ENCODE measurements at places on chromosomes 16 and 17.

GRCh38 chr17:77361986-77362620 is 221.3 kb downstream of the SEC14L1 start:
- no peak for DNase-seq

GRCh38 chr16:46713634-46714033 is 24.2 kb downstream of the ORC6 start:
- DNase-seq: no peak

DNA sequence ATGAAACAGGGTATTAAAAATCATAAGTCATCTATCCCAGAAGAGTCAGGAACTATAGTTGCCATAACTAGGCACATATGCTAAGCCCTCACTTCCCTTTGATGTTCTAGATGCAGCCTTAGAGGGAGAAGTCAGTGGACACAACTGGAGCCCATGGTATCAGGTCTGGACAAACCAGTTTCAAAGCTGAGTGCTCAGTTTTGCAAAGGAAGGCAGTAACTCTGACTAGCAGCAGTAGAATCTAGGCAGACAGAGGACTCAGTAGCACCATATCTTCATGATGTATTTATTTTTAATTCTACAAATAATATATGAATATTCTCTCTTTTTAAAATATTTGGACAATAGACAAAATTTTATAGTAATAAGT is 11.7 kb upstream of the FAM20A start:
- no peak for DNase-seq

- DNase-seq: no peak
These were observed 4.8 kb downstream of the RNF40 start for GRCh38 chr16:30766933-30767284.

- DNase-seq: peak; percentile 10
These were observed 37.8 kb downstream of the KLHDC4 start for GRCh38 chr16:87728026-87728425.

DNA sequence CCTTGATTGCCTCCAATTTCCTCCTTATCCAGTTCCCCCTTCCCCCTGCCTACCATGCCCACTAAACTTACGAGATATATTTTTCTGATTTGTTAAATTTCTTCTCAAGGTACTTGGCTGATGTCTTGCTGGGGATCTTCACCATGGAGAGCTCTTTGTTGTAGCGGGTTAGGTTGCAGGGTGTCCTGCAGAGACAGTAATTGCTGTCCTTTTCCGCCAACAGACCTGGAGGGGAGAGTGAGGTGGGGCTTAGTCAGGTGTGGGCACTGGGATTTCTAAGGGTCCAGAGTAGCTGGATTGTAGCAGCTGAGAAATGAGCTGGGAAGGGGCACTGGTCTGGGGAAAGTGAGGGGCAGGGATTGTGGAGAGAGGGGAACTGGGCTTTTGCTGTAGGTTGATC is 32.1 kb downstream of the SPACA3 start:
- DNase-seq: no peak

GRCh38 chr17:55492781-55493341 is 18.4 kb downstream of the SMIM36 start:
- DNase-seq: no peak

- DNase-seq: no peak
These were observed 7.1 kb downstream of the MINK1 start for GRCh38 chr17:4839965-4840892.

GRCh38 chr16:73909529-73910035 is 387.0 kb upstream of the PSMD7 start:
- DNase-seq: no peak

DNA sequence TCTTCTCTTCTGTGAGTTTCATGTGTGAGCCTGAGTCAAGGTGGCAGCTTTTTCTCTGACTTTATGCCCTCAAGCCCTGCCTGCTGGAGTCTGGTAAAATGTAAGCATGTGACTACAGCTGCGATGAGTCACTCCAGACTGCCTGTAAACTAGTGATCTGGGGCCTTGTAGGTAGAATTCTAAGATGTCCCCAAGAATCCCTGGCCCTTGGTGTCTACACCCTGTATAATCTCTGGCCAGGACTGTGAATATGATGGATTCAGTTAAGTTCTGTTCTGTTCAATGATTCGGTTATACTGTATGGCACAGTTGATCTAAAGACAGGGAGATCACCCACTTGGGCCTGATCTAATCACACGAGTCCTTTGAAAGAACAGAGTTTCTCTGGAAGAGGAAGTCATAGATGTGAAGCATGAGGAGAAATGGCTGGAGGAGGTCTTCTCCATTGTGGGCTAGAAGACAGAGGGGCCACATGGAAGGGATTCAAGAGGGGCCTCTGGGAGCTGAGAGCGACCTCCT is 29.8 kb downstream of the PRSS54 start:
- peak; percentile 48 for DNase-seq

- peak; percentile 85 for DNase-seq
These were observed 44.4 kb downstream of the CLEC19A start for GRCh38 chr16:19329932-19330331.

DNA sequence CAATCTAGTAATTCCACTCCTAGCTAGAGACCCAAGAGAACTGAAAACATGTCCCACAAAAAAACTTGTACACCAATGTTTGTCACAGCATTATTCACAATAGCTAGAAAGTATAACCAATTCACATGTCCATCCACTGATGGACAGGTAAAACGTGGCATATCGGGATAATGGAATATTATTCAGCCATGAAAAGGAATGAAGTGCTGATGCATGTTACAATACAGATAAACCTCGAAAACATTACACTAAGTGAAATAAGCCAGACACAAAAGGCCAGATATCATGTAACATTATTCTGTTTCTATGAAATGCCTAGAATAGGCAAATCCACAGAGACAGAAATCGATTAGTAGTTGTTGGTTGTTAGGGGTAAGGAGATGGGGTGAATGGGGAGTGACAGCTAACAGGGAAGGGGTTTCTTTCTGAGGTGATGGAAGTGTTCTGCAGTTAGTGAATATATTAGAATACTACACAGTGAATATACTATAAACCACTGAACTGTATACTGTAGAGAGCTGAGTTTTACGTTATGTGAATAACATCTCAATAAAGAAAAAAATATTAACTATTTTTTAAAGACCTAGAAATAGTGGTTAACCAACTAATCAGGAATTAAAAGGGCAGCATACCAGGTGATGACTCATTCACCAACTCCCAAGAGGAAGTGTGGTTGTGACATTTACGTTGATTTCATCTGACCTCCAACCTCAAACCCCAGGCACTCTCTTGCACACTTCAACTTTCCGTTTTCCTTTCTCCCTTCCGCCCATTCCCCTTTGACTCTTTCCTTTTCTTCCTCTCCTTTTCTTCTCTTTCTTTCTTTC is 48.6 kb downstream of the GAS7 start:
- peak; percentile 38 for DNase-seq

DNA sequence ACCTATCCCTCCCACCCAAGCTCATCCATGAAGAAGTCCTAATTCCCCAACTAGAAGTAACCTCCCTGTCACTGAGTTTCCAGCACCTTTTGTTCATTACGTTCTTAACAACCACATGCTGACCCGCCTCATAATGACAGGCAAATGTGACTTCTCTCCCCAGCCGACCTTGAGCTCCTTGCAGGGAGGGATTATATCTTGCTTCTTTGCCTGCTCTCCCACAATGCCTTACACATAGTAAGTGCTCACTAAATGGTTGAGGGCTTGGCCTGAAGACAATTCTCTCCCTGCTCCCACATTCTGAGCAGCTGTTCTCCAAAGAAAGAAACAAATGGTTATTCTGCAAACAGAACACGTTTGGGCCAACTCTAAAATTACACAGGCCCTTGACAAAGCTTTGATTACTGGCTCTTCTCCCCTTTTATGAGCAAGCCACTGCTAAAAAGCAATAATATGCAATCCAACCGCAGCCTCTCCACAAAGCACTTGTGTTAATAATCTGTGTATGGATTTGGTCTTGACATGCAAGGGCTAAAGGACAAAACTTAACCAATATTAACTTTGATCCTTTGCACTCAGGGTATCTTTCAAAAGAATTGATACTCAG is 23.2 kb downstream of the SLC39A11 start:
- DNase-seq: no peak

DNA sequence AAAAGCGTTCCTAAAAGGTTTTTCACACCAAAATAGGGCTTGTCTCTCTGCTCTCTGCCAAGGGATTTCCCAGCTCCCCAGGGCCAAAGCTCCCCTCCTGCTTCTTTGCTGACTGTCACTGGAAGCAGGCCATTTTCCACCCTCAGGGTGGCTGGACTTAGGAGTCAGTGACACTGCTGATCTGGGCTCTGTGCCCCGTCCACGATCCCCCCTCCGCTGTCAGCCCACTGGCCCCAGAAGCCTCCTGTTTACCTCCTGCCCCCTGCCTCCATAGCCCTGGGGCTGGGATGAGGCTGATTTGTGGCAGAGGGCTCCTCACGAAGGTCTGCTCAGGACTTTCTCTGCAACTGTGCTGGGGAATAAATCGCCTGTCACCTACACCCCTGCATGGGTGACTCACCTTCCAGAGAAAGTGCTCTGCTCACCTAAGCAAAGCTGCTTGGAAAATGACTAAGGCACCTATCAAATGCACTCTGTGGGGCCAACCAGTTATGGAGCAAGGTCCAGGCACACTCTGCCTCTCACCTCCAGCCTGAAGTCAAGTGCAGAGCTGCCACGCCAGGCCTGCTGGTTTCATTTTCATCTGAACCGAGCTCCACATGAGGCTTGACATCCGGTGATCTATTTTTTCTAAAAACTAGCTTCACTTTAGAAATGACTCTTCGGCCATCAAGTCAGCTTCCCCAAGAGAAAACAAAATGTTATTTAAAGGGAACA is 4.9 kb downstream of the MAP3K14 start:
- peak; percentile 94 for DNase-seq

DNA sequence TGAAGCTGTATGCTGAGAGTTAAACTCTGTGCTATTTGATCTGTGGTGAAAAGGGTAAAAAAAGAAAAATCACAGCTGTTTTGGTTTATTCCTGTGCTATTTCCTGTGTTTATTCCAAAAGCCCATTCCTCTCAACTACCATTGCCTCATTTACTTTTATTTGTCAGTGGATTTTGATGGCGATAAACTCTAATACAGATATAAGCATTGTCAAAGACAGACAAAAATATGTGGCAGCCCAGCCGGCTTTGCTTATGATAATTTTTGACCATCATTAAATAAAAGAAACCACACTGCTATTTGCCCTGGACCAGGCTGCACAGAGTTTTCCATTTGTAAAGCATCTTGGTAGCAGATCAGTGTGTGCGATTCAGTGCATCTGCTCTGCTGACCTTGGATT is 473.6 kb upstream of the ASIC2 start:
- no peak for DNase-seq

GRCh38 chr16:89828199-89828869 is at the start of gene SPIRE2:
SPIRE2 (plus strand) TSS chr16:89828475; CDS start chr16:89828551, 76 bp downstream.
- DNase-seq: peak; percentile 54

GRCh38 chr17:71905376-71906031 is 215.3 kb upstream of the SOX9 start:
- DNase-seq: no peak

DNA sequence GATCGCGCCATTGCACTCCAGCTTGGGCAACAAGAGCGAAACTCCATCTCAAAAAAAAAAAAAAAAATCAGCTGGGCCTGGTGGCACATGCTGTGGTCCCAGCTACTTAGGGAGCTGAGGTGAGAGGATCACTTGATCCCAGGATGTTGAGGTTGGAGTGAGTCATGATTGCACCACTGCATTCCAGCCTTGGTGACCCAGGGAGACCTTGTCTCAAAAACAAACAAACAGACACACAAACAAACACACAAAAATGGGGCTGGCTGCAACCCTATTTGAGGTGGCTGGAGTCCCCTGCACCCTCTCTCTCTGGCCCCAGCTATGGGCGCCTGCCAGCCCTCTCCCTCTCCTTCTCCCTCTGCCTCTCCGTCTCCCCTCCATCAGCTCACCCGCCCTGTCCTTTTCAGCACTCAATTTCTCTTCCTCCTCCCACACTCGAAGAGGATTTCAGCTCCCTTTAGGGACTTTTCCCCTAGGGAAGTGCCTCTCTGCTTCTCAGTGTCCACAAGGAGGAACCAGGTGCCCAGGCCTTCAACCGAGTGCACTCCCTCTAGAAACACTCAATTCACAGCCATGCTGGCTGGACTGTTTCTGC is 17.5 kb upstream of the TFAP4 start:
- peak; percentile 83 for DNase-seq

DNA sequence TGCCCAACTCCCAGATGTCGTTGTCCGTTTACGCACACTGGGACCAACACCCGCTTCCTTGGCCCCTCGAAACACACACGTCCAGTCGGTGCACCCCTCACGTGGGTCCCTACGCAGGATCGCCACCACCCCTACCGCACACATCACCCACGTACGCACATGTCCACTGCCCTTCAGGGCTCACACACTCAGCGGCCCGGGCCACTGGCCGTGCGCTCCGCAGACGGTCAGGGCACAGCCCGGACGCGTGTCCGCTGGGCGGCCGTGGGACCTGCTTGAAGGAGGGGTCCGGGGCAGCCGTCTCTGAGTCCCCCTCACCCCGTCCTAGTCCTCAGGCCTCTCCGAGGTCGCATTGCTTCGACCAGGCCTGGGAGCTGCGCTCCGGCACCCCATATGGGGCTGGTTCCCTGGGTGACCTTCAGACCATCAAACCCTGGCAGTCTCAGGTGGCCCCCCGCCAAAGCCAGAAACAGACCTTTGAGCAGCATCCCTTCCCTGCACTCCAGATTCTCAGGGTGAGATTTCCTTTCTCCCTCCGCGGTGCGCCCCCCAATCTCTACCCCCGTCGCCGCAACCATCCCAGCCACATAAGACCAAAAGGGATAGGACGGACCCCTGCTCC is 914 bp upstream of the GPRC5B start:
- DNase-seq: no peak

DNA sequence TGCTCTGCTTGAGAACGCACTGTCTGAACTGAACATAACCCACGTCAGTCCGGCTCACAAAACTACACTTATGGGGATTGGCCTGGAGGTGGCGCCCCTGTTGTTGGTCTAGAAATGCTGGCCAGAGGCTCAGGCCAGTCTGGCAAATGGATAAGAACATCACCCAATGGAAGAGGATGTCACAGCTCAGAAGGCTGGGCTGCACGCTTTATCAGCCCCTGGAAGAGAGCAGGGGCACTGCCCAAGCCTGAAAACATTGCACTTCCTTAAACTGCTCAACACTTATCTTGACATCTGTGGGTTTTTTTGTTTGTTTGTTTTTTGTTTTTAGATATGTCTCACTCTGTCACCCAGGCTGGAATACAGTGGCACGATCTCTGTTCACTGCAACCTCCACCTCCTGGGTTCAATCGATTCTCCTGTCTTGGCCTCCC is 24.8 kb upstream of the BPTF start:
- peak; percentile 52 for DNase-seq

- DNase-seq: peak; percentile 97
These were observed 17.4 kb upstream of the COL1A1 start for GRCh38 chr17:50218771-50219315.

GRCh38 chr16:66419527-66419926 is 7.6 kb upstream of the BEAN1 start:
- no peak for DNase-seq

DNA sequence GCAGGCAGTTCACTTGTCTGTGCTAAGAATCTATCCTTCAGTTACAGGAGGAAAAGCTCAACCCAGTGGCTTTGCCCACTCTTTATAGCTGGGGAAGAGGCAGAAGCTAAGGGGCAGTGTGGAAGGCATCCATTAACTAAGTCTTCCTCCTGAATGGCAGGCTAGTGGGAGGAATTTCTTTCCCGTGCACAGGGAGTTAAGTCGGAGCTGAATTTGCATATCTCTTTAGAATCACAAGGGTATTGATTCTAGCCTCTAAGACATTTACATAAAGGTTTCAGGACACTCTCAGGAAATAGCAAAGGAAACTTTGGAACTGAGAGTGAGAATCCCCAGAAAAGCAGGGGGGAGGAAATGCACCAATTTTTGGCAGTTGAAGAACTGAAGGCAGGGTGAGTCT is 245.6 kb downstream of the CA10 start:
- DNase-seq: no peak

All from RCC 7860 (cell line).